ENCODE measurements at places on chromosomes 7 and 10. TPM values are rescaled to one million over a fixed set of nuclear protein-coding genes. Genes with fewer than 3 reads are reported as not detected.

GRCh38 chr10:29598851-29599311 is 35.9 kb downstream of the SVIL start:
- no peak for DNase-seq

STK17A gene
- total RNA-seq: 107 TPM

OPN1SW gene
- total RNA-seq: not detected

- DNase-seq: no peak
Measured at GRCh38 chr7:27917119-27917518, 177.2 kb downstream of the TAX1BP1 start.

GRCh38 chr10:30027057-30028005 is 32.1 kb downstream of the JCAD start:
- peak; percentile 51 for DNase-seq

GRCh38 chr7:24968165-24968564 is 11.8 kb downstream of the OSBPL3 start:
- DNase-seq: no peak
